Common myeloid progenitor, CD34-positive (primary cell): ENCODE measurements at places on chromosomes 2 and 18.

GRCh38 chr18:9086624-9087023, 15.9 kb upstream of the NDUFV2 start:
- no peak overlapping the region for H3K27ac ChIP-seq
- no peaks in the 10 kb centered on the region for H3K36me3 ChIP-seq
- no peaks in the 10 kb centered on the region for H3K27me3 ChIP-seq
- no peak overlapping the region for H3K4me3 ChIP-seq
- DNase-seq, result no peak
- peaks cover 41% of the 10 kb centered on the region for H3K4me1 ChIP-seq

DNA sequence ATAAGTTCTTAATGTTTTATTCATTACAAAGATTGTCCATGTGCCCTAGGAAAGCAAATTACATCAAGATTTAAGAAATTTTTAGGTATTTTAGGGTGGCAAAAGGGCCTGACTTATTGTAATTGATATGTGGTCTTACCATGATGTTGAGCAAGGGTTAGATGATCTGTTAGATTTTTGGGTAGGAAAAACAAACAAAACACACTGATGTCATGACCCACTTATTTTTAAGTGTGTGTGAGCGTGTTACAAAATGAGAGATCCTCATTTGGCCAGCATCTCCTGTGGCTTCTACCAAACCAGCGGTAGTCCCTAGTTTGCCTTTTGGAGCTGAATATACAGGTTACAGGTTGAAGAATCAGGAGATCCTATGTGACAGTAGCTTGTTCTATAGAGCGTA, 89.8 kb upstream of the ITGB6 start:
- H3K4me3 ChIP-seq, result no peak overlapping the region
- no peak for DNase-seq
- H3K36me3 ChIP-seq, result peaks cover 10% of the 10 kb centered on the region
- H3K27me3 ChIP-seq, result no peaks in the 10 kb centered on the region
- H3K4me1 ChIP-seq, result no peaks in the 10 kb centered on the region

GRCh38 chr2:26245810-26246209, 1.1 kb downstream of the HADHB start:
- no peak for DNase-seq
- peaks cover 28% of the 10 kb centered on the region for H3K4me1 ChIP-seq
- peak overlapping the region; percentile 99 for H3K27ac ChIP-seq
- peak overlapping the region; percentile 97 for H3K4me3 ChIP-seq
- no peaks in the 10 kb centered on the region for H3K36me3 ChIP-seq

DNA sequence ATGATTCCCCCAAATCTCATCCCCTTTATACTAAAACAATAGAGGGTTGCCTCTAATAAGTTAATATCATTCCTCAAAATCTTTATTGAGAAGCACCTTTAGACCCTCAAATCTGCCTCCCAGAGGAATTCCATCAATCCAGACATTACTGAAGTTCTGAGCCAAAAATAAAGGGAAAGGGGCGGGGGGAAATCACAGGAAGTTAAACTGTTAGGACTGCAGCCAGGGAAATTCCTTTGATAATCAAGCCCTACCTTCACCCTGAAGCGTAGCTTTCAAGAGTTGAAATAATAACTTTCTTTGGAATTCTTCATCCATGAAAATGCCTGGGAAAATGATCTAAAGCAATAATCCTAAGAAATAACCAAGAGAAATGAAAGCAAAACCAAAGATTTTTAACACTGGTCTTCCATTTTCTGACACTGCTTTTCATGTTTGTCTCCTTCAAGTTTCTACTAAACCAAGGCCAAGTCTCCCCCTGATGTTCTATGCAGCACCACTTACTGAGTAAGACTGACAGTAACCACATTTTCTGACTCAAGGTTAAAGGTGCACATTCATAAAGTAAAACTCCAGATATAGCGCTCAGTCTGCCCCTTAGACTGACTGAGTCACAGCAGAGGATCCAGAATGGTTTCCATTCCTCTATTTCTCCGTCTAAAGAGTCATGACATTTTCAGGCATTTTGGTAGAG, 78.2 kb downstream of the TCF4 start:
- no peaks in the 10 kb centered on the region for H3K27me3 ChIP-seq
- H3K27ac ChIP-seq, result peak overlapping the region; percentile 86
- no peak overlapping the region for H3K4me3 ChIP-seq
- peak; percentile 41 for DNase-seq
